ENCODE measurements at places on chromosomes 1 and 21.

DNA sequence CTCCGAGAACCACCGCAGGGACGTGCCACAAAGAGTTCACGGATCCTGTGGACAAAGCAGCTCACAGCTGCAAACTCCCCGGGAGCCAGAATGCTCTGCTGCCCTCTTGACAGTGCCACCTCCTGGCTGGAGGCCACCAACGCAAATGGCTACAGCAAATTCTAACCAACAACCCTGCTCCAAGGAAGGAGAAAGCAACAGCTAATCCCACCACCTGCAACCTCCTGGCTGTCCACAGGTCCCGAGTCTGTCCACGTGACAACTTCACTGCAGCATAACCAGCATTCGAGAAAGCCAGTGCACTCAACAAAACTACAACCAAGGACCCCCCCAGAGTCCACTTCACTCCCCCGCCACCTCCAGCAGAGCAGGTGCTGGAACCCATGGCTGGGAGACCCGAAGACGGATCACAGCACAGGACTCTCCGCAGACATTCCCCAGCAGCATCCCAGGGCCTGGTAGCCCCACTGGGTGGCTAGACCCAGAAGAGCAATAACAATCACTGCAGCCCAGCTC lies 17.3 kb downstream of the POFUT2 start:
- DNase-seq = no peak

GRCh38 chr1:235098991-235099390 lies 29.6 kb downstream of the TOMM20 start:
- no peak for DNase-seq

DNA sequence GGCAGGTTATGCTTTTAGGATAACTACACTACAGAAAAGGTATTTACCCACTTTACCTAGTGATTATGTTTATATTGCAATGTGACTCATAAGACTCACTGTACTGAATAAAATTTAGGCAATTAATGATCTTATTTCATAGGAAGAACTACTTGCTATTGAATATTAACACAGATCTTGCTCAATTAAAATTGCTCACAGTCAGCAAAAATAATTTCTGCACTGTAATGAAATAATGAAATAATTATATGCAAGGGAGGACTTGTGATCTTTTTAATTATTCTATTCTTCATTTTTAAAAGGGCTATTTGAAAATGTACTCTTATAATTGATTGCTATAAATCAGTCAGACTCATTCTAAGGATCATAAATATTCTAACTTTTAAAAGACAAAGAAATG lies 48.0 kb upstream of the FOXD3 start:
- DNase-seq = no peak

DNA sequence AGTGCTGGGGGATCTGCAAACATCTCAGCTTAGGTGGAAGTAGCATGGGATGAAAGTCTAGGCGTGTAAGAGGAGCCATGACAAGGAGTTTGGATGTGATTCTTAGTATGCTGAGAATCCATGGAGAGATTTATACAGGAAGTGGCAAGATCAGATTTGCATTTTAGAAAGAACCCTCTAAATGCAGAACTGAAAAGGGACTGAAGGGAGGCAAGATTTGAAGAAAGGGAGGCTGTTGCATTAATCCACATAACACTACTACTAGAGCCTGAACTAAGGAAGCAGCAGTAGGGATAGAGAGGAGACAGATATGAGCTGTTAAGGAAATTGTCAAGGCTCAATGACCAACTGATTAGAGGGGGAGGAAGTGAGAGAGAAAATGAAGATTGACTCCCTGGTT lies 9.8 kb downstream of the C1orf74 start:
- no peak for DNase-seq

- DNase-seq = no peak
Observed at GRCh38 chr1:56448529-56449300, 130.6 kb downstream of the PLPP3 start.

- no peak for DNase-seq
Observed at GRCh38 chr1:166511761-166512160, 327.5 kb upstream of the POGK start.

- DNase-seq = no peak
Observed at GRCh38 chr1:21366288-21366687, 73.6 kb upstream of the NBPF3 start.

DNA sequence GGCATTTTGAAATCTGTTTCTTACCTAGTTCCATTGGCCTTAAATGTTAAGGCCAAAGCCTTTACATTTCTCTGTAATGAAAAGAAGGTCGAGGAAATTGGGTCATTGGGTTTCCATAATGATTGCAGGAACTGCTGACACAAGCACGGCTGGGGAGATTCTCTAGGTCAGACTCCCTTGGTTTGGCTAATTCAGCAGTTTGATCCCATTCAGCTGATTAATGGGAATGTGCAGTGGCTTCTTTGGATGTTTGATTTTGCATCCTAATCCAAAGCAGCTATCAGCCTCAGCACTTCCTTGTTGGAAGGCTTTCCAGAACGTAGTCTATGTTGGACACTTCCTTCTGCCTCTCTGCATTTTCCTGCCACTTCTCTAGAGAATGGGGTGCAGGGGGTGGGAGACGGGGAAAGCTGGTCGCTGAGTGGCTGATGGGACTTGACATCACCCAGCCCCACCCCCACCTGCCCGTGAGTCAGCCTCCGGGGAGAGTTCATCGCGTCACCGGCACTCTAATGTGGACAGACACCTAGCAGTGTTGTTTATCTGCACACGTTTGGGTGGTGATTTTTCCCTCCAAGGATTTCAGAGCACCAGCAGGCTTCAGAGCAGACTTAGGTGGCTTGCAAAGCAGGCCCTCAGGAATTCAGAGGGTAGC lies 5.4 kb downstream of the PSEN2 start:
- no peak for DNase-seq

- no peak for DNase-seq
Observed at GRCh38 chr1:206457408-206458120, 12.7 kb upstream of the IKBKE start.

DNA sequence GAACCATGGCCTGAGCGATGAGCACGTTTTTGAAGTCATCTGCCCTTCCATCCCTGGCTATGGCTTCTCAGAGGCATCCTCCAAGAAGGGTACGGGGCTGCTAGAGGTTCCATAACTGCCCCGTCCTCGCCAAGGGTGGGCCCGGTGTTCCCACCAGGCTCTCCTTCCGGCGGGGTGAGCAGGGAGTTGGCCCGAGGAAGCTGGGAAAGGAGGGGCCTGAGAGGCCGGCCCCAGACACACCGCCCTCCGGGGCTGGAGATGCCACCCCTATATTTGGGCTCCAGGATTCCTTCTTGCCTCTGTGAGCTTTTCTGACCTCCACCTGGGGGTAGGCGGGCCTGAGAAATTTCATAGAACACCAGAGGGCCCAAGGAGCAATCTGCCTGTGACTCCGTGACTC lies 28.9 kb downstream of the EPHX1 start:
- DNase-seq = no peak

- no peak for DNase-seq
Observed at GRCh38 chr1:181001091-181001780, 21.4 kb downstream of the STX6 start.

DNA sequence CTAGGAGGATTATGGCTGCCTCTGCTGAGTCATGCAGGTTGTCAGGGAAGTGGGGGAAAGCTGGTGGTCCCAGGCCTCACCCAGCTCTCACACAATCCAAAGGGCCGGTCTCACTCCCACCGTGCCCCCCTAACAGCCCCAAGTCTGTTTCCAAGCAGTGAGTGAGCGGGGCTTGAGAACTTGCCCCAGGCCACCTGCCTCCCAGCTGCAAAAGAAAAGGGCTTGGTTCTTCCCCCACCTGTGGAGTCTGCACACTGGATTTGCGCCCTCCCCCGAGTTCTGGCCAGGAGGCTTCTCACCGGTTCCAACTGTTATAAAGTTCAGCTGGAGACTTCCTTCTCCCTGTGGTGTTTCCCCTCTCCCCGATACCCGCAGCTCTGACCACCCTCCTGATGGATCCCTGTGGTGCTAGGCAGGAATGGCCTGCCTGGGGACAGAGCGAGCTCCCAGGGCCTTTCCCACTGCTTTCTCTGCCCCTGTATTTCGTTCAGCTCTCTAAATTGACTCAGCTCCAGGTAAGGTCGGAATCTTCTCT lies 222.3 kb downstream of the BARHL2 start:
- no peak for DNase-seq

- DNase-seq = no peak
Observed at GRCh38 chr1:158830074-158830677, 975 bp upstream of the MNDA start.

- DNase-seq = no peak
Observed at GRCh38 chr1:244077473-244078220, 26.6 kb downstream of the ZBTB18 start.

DNA sequence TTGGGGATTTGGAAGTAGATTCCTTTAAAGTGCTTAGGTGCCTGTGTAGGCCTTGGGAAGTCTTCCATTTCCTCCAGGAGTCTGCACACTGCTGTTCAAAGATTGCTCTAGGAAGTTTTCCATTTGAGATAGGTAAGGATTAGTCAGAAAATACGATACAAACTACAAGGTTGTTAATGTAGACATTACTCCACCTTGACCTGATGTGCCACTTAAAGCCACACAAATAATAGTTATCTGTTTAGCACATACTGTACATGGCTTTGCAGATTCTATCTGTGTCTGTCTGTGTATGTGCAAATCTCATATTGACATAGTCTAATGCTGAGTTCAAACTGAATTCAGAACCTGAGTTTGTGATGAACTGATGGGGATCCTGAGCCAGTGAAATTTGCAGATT lies 118.4 kb downstream of the RHOU start:
- DNase-seq = no peak

GRCh38 chr1:167471568-167471967 lies 46.8 kb downstream of the CD247 start:
- DNase-seq = no peak

DNA sequence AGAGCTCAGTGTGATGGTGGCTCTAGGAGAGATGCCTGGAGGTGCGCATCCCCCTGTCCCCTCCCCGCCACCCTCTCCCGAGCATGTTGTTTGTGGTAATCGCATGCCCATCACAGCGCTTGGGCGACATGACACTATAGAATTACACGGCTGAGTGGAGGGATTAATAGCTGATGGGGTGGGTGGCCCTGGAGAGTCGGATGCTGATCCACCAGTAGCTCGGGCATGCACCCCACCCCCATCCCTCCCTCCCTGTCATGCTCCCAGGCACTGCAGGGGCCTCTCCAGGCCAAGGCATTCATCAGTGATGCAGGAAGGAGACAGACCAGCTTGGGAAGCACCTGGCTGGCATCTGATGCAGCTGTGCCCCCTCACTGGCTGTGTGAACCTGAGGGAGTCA lies 159.0 kb upstream of the IGSF21 start:
- DNase-seq = no peak

DNA sequence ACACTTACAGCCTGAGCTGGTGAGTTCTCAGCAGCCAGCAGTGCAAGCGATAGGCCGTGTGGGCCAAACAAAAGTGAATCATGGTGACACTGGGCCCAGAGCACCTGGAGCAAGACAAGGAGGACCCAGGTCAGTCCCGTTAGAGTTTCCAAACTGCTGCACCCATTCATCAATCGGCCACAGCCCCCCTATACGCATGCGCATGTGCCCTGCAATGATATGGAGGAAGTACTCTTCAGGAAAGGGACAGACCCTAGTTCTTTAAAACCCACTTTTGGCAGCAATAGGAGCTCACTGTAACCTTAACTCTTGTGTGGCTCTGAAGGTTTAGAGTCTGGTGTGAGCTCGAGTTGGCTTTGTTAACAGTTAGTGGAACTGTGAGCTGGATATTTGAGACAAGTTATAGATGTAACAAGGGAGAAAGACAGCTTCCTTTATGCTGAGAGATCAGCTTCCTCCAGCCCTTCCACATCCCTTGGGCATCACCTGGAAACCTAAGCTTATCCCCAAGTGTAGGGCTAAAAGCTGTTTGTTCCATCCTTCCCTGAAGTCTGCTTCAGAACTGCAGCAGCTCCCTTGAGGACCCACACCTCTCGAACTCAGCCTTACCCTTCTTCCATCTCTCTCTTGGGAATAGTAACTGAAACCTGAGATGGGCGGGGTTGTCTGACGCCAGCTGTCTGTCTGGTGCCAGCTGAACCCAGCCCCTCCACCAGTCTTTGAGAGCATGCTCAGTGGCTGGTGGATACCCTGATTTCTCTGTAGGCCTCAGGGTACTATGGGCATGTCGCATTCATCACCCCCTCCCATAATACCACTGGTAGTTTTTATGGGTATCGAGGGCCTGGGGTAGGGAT lies 17.7 kb downstream of the NMNAT1 start:
- no peak for DNase-seq

GRCh38 chr1:207897188-207897587 lies 13.7 kb downstream of the CD34 start:
- DNase-seq = peak; percentile 36

DNA sequence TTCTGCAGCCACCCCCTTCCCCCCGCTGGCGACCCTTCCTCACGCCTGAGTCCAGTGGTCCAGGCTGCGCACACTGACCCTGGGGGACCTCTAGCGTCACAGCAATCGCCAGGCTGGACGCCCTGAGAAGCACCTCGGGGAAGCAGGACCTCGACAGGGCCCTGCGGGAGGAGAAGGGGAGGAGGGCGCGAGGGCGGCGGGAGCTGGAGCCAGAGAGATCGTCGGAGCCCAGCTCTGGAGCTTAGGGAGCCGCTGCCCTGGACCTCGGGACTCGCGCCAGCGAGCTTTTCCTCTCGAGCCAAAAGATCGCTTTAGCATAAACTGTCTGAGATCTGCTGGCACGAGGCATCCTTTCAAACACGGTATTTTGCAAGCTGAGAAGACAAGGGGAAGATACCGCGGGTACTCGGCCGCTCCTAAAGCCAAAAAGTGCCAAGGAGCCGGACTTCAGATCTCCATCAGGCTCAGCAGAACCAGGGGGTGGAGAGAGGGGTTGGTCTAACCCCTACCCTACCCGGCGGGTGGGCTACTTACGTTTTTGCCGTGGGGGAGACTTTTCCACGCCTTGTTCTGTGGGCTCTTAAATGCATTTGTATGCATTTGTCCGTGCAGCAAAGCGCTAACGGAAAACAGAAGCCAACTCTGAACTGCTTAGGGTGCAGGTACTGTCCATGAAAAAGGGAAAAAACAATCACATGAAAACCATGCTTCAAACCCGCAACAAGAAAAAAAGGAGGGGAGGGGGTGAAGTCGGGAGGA lies 586 bp downstream of the COL24A1 start:
- no peak for DNase-seq

DNA sequence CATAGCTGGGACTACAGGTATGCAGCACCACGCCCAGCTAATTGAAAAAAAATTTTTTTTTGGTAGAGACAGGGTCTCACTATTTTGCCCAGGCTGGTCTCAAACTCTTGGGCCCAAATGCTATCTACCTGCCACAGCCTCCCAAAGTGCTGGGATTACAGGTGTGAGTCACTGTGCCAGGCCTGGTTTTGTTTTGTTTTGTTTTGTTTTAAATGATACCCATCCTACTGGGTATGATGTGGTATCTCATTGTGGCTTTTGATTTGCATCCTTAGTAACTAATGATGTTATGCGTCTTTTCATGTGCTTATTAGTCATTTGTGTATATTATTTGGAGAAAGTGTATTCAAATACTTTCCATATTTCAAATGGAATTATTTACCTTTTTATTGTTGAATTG lies 142.3 kb downstream of the VPS13D start:
- no peak for DNase-seq

GRCh38 chr1:170498876-170499275 lies 33.1 kb upstream of the GORAB start:
- no peak for DNase-seq

GRCh38 chr1:186997877-186998276 lies 169.1 kb downstream of the PLA2G4A start:
- DNase-seq = no peak

GRCh38 chr1:35326246-35326866 lies 57.8 kb downstream of the ZMYM4 start:
- no peak for DNase-seq

- DNase-seq = no peak
Observed at GRCh38 chr1:93576746-93577145, 104.9 kb downstream of the BCAR3 start.
